ENCODE measurements at places on chromosomes 1 and 21.
A peak's percentile ranks its signal among the peaks of the same experiment; 100 is the strongest.

- no peak for DNase-seq
Observed at GRCh38 chr1:186113461-186113860, 261.6 kb downstream of the TPR start.

GRCh38 chr1:36099681-36100341 lies 11.1 kb downstream of the ADPRS start:
- DNase-seq: peak; percentile 61

DNA sequence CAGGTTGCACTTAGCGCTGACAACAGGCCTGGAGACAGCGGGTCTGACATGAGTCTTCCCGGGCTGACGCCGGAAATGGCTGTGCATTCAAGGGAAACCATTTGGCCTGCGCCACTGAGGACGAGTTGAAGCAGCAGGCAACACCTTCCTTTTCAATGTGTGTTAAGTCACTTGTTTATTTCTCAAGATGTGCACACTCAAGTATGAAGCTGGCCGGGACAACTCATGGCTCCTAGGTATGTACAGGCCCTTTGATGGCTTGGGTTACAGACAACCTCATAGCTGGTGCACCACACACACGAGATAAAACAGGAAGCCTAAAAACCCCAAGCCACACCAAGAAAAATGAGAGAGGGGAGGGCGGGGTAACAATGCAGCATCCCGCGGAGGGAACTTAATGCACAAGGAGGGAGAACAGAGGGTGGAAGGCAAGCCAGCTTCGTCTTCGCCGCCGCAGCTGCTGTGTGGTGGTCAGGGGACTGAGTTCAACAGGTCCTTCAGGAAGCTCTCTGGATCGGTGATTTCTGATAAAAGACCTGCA lies 118.0 kb upstream of the IFFO2 start:
- peak; percentile 12 for DNase-seq

- no peak for DNase-seq
Observed at GRCh38 chr1:70033266-70033873, 172.0 kb downstream of the LRRC40 start.

DNA sequence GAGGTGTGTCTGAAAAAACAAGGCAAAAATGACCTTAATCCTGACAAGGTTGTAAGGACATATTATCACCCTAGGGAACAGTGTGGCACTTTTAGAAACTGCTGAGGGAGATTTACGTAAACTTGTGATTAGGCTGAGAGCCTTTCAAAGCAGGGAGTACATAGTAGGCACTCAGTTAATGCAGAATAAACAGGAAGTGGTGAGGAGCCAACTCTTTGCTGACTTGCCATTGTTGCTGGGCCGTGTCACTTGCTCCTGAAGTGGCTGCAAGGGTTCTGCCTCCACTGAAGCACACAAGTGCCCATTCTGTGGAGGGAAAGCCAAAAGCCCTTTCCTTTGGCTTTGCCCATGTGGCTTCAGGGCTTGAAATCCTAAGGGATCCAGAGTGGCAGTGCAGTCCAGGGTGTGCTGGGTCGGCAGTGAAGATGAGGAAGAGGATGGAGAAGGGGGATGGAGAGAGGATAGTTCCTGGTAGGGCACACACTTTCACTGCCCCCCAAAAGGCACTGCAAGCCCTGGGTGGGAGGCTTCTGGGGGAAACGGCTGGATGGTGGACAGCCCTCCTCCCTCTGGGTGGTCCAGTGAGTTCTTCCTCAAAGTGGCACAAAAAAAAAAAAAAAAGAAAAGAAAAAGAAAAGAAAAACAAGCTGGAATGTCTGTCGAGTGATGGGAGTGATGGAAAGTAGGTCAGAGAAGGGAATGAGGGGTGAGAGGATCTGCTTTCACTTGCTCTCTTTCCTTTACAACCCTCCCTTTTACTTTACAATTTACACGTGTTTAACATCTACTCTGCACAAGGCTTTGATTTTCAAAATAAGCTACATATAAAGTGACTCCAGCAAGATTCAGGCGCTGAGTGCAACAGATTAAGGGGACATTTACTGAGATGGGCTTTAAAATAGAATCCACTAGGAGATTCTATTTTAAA lies 13.7 kb upstream of the RHEX start:
- DNase-seq: no peak

- DNase-seq: peak; percentile 36
Observed at GRCh38 chr1:150151291-150152181, 1.8 kb downstream of the PLEKHO1 start.

DNA sequence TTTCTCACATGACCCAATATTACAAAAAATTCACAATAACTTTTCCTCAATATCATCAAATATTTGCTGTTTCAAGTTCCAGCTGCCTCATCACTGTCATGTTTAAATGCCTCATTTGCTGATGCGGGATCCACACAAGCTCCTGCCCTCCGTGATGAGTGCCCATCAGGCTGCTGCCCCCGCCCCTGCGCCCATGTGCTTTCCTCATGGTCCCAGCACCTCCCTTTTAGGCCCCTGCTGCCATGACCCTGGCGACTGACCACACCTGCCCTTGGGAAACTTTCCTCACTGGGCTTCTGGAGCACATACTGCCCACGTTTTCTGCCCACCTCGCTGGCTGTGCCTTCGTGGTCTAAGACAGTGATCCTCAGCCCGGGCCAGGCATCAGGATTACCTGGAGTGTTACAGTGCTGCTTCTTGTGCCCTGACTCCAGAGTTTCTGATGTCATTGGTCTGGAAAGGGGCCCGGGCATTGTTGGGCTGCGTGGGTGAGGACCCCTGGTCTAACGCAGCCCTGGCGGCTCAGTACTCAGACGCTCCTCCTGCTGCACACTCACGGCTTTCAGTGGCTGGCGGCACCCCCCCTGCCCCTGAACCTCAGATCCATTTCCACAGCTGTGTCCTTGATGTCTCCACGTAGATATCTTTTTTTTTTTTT lies 20.5 kb downstream of the PLEKHM2 start:
- no peak for DNase-seq

GRCh38 chr21:37550618-37551330 lies 184.2 kb downstream of the DYRK1A start:
- no peak for DNase-seq

DNA sequence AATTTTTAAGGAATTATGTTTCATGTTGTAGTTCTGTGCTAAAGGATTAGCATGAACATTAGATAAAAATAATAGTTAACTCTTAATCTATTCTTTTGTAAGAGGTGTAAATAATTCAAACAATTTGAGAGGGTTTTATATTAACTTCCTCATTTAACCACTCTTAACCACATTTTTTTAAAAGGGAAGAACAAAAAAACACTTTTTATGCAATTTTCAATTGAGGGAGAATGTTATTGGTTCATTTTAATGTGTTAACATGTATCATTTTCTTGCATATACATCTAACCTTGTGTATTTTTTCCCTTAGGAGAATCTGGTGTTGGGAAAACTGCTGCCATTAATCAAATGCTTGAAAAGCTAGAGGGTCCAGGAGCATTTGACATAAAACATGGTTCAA lies 169.0 kb downstream of the LBR start:
- no peak for DNase-seq

DNA sequence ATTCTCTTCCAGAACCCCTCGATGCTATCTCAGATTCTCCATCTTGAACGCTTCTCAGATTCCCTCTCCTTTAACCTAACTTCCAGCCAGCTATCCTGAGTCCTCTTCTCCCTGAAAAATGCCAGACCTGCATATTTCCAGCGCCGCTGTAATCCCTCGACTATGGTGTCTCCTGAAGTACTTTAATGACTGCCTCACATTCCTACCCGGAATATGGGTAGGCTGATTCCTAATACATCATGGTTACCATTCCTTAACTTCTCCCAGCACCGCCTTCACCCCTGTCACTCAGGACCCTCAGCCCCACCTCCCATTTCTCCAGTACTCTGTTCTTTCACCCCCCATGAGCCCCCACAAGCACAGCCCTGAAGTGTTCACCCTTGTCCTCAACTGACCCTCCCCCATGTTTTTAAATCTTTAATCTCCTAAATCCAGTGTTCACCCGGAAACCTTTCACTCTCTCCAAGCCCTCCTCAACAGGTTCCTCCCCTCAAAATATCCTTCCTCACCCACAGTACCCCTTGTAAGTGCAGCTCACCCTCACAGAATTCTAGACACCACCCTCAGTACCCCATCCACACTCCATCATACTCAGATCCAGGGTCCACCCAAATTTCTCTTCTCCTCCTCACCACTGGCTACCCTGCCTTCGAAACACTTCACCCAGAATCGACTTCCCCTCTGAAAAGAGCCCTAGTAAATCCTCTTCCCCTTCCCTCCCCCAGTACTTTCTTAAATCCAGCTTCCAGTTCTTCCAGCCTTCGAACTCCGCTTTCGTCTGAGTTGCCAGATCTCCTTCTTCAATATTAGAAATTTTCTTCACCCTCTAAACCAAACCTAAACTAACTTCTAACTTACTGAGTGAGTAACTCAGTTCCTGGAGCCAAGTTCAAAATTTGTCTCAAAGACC lies 922 bp downstream of the CPT2 start:
- DNase-seq: no peak

GRCh38 chr1:117493906-117494305 lies 111.9 kb upstream of the TENT5C start:
- DNase-seq: no peak

DNA sequence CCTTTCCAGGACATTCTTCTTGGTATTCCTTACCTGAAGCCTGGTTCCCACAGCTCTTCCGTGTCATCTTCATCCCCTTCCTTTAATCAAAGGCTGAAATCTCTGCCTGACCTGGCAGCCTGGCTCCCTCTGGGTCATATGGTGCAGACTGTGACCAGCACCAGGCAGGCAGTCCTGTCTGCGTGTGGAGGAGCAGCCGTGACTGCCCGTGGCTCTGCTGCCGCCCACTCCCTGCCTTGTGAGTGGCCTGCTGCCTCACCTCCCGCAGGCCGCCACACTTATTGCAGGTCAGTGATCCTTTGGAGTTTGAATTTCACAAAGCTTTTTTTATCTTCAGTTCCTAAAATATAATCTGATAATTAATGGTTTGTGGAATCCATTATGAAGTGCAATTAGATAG lies 36.2 kb upstream of the EPHA8 start:
- DNase-seq: no peak

DNA sequence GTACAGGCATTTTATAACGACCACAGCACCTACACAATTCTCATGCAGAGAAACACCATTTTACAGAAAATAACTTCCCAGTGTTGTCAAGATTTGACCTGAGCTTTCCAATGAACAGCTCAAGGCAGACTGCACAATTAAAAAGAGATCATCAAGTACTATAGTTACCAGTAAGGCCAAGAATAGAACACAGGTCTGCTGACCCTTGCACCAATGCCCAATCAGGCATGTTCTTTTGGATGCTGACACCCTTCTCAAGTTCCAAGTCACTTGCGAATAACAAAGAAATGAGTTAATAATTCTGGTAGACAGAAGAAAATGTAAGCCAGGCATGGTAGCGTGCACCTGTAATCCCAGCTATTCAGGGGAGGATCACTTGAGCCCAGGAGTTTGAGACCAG lies 101.9 kb downstream of the SLC45A1 start:
- DNase-seq: no peak

DNA sequence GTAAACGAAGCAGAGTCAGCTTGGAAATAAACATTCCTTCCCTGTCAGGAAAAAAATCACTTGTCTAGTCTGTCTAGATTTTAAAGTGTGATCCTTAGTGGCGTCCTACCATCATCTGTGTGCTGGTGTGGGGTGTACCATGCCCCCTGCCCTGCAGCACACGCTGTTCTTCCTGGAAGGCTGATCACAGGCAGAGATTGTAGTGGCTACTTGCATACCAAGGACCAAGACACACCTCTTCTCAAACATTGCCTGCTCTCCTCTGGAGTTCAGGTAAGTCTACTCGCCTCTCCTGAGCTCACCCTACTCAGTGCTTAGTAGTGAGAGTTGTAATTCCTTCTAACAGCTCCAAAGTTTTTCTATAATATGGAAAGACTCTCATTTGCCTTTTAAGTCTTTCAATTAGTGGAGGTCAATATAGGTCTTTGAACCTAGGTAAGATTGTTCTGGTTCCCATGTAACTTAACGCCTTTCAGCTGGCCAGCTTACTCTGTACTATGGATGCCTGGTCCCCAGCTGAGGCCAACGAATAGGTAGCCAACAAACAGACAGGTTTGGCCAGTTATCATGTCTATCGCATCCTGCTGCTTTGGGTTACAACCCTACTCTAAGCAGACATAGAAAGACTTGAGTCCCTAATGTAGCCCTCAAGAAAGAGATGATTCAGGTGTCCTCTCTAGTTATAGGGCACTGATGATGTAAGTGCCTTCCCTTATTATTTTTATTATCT lies 55.4 kb downstream of the XCL1 start:
- no peak for DNase-seq

DNA sequence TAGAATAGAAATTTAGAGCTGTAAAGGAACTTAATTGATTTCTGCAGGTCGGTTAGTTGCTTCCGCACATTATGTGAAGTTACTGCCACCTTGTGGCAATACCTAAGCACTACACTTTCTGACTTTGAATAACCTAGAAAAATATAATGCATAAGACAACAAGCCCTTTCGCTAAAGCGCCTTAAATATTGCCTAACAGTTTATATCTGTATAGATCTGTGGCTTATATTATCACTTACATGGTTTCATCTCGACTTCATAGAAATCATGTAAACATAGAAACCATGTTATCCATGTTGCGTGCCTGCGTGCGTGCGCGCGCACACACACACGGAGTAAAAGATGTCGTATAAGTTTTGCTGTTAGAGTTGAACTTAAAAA lies 10.9 kb upstream of the IFI16 start:
- DNase-seq: no peak

GRCh38 chr1:208951908-208952307 lies 631.6 kb upstream of the CAMK1G start:
- DNase-seq: no peak

DNA sequence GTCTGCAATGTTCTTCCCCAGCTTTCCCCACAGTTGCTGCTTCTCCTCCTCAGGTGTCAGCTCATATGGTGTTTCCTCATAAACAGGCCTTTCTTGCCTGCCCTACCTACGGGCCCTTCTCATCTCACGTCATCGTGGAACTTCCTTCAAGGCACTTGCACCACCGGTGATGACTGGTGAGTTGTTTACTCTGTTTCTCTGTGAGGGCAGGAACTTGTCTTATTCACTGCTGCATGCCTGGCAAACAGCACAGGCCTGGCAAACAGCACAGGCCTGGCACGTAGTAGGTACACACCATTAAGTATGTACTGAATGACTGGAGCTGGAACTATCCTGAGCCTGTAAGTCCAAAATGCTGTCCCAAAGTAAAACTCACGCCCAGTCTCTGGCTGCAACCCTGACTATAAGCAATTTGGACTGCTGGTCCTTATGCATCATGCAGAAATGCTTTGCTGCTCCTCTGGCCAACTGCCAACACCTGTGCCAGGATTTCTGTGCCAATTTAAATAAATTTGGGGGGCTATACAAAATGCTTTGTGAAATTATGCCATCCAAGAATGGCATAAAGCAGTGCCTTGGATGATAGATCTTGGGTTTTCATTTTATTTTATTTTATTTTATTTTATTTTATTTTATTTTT lies 25.7 kb downstream of the STK40 start:
- no peak for DNase-seq

GRCh38 chr1:19577036-19577435 lies 67.1 kb upstream of the NBL1 start:
- DNase-seq: no peak

- DNase-seq: no peak
Observed at GRCh38 chr1:40435471-40435870, 14.8 kb upstream of the ZFP69B start.

Data from activated CD4-positive, alpha-beta T cell treated with anti-CD3 and anti-CD28 coated beads for 24 hours (primary cell).